Dermis blood vessel endothelial cell (primary cell): ENCODE measurements at places on chromosomes 1 and 21. TPM values are rescaled to one million over a fixed set of nuclear protein-coding genes. Genes with fewer than 3 reads are reported as not detected.

The SLC44A5 gene
- total RNA-seq: 1.7 TPM in 2 replicates

The RPE65 gene
- not detected in 2 replicates for total RNA-seq

The DCST1 gene
- not detected in 2 replicates for total RNA-seq

The CLDN17 gene
- not detected in 2 replicates for total RNA-seq

The ERG gene
- 88.8 and 98.8 TPM in 2 replicates for total RNA-seq

The TTC39A gene
- total RNA-seq: 2.9 and 4.1 TPM in 2 replicates

The C1orf185 gene
- not detected in 2 replicates for total RNA-seq

The TMEM54 gene
- 20.1 and 30.6 TPM in 2 replicates for total RNA-seq

The MDM4 gene
- total RNA-seq: 19.3 and 30.8 TPM in 2 replicates

The NHLH1 gene
- under 0.01 and 0.05 TPM in 2 replicates for total RNA-seq

The FAM3B gene
- not detected in 2 replicates for total RNA-seq

The GPR157 gene
- 4.3 and 7.0 TPM in 2 replicates for total RNA-seq

The OR2L3 gene
- not detected in 2 replicates for total RNA-seq

The LINGO4 gene
- total RNA-seq: not detected in 2 replicates
